ENCODE measurements at places on chromosomes 12 and 14.

- no peak for DNase-seq
- H3K4me1 ChIP-seq: no peaks in the 10 kb centered on the region
- H3K27ac ChIP-seq: no peak overlapping the region
- no peaks in the 10 kb centered on the region for H3K36me3 ChIP-seq
- no peak overlapping the region for H3K4me3 ChIP-seq
Observed at GRCh38 chr12:128671528-128672042, 152.2 kb downstream of the SLC15A4 start.

DNA sequence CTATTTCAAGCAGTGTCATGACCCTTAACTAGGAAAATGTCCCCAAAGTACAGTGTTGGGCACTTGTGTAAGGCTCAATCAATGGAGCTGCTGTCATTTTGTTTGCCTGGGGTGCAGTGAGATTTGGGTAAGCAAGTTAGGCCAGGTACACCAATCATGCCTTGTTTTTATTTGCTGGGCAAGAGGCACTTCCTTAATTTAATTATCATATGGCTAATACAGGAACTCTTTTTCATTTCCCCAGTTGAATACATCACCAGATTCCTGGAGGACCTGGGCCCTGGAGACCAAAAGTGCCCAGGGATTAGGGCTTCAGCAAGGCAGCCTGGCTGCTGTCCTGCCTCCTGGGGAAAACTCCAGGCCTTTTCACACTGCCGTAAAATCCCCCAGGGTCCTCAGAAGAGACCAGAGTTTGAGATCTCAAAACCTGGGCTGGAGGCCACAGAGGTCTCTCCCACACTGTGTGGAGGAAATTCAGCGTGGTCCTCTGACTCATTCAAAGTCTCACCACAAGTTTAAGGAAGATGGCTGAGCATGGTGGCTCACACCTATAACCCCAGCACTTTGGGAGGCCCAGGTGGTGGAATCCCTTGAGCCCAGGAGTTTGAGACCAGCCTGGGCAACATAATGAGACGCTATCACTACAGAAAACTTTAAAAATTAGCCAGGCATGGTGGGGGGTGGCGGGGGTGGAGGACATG lies 28.4 kb upstream of the FOXN3 start:
- peaks cover 4% of the 10 kb centered on the region for H3K4me1 ChIP-seq
- H3K36me3 ChIP-seq: no peaks in the 10 kb centered on the region
- H3K27ac ChIP-seq: no peak overlapping the region
- no peak for DNase-seq
- H3K4me3 ChIP-seq: no peak overlapping the region

DNA sequence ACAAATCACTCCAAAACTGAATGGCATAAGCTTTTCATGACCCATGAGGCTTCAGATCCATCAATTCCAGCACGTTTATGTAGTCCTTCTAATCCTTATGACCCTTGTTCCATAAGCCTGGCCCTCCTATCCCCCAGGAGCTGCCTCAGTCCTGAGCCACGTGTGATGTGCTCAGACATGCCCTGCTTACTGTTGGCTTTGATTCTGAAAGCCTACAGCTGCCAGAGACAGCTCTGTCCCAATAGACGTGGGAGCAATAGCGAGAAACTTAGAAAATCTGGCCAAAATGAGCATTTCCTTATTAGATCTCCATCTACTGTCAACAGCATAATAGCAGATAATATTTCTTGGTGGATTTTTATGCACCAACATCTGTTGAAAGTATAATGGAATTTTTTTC lies 33.2 kb downstream of the DUSP6 start:
- H3K4me3 ChIP-seq: no peak overlapping the region
- H3K36me3 ChIP-seq: no peaks in the 10 kb centered on the region
- H3K27me3 ChIP-seq: no peaks in the 10 kb centered on the region
- H3K4me1 ChIP-seq: peaks cover 11% of the 10 kb centered on the region
- H3K27ac ChIP-seq: no peak overlapping the region
- DNase-seq: no peak

- H3K36me3 ChIP-seq: no peaks in the 10 kb centered on the region
- no peaks in the 10 kb centered on the region for H3K27me3 ChIP-seq
- peak; percentile 35 for DNase-seq
- peak overlapping the region; percentile 89 for H3K27ac ChIP-seq
Observed at GRCh38 chr14:91835197-91835919, 32.0 kb downstream of the TC2N start.

DNA sequence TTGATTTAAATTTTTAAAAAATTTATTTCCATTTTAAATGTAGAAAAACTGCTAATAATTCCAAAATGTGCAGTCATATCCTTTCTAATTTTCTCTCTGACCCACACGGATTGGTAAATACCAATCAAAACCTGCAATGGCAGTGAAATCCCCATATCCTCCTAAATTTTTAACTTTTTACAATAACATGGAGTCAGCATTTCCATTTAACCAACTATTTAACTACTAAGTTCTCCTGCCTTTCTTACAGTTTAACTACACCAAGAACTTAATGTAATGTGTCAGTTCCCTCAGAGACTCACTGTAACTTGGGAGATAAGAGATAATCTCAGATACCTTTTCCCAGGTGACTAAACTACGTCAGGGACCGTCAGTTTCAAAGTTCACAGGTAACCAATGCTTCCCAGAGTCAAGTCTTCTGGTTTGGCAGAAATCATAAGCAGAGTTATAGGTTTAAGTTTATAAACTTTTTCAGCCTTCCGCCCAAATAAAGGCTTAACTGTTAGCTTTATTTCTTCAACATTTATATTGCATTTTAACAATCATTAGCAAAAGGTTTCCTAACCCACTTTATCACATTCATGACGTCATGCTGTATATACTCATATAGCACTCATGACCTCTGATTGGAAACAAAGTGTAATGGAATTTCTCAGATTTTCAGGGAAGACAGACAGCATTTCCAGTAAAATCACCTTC lies 7.6 kb downstream of the KRAS start:
- no peaks in the 10 kb centered on the region for H3K36me3 ChIP-seq
- H3K27me3 ChIP-seq: no peaks in the 10 kb centered on the region
- DNase-seq: peak; percentile 56
- H3K4me3 ChIP-seq: no peak overlapping the region
- H3K4me1 ChIP-seq: no peaks in the 10 kb centered on the region

DNA sequence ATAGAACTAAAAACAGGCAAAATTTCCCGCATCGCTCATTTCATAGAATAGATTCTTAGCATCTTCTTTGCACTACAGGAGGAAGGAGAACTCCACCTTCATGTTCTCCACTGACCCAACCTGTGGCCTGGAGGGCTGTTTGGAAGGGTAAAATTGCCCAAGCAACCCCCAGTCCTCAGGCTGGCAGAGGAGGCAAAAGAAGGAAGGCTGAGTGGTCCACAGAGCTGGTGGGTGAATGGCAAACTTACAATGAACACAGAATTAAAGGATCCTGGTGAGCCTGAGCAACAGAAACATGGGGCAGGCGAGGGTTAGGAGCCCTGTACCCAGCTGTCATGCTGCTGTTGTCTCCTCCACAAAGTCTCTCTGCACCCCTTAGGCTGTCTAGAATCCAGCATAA lies 25.1 kb downstream of the SENP1 start:
- no peak for DNase-seq
- no peak overlapping the region for H3K4me3 ChIP-seq
- no peak overlapping the region for H3K27ac ChIP-seq
- H3K36me3 ChIP-seq: no peaks in the 10 kb centered on the region

Measured in hepatocyte (in vitro differentiated cells).